ENCODE measurements at places on chromosomes 5 and 9.

DNA sequence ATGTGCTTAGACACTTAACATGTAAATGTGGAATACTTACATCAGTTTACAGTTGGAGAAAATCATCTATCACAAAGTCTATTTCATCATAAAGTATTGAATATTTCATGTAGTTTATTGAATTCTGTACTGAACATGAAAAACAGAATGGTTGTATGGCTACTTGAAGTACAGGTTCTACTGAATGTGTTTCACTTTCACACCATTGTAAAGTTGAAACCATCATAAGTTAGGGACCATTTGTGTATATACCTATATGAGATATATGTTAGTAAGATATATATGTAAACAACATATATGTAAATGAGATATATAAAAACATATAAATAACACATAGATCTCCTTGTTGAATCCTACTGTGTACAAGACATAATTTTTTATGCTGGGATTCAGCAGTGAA is 63.0 kb upstream of the TAF11L2 start:
- no peak overlapping the region for H3K4me3 ChIP-seq
- H3K36me3 ChIP-seq, result no peaks in the 10 kb centered on the region
- no peaks in the 10 kb centered on the region for H3K27me3 ChIP-seq
- H3K4me1 ChIP-seq, result peaks cover 6% of the 10 kb centered on the region
- no peak for DNase-seq

GRCh38 chr5:96821260-96821916 is 13.6 kb upstream of the ERAP1 start:
- no peaks in the 10 kb centered on the region for H3K27me3 ChIP-seq
- no peak for DNase-seq
- no peak overlapping the region for H3K27ac ChIP-seq
- no peak overlapping the region for H3K4me3 ChIP-seq

DNA sequence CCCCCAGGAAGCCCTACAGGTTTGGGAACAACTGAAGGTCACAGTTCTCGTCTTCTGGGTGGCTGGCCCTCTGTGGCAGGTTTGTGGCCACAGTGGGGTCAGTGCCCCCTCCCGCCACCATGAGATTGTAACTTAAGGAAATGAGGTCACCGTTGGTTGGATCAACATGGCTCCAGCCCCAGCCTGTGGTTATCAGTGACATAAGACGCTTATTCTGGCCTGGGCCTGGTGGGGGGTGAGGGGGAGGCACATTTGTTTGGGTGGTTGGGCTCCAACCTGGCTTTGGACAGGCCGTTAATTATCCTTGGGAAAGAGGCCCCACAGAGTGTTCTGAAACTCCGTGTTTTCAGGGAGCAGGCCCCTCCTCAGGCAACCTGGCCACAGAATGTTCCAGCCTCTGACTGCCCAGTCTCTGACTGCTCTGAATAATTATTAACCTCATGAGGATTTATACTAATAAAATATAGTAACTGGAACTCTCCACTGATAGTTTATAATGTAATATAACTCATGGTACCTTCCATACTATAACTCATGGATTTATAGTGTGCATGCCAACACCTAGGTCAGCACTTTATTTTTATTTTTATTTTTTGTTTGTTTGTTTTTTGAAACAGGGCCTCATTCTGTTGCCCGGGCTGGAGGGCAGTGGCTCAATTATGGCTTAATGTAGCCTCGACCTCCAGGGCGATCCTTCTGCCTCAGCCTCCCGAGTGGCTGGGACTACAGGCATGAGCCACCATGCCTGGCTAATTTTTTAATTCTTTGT is 58.0 kb upstream of the RPL26L1 start:
- H3K27ac ChIP-seq, result no peak overlapping the region
- no peak overlapping the region for H3K4me3 ChIP-seq
- no peaks in the 10 kb centered on the region for H3K27me3 ChIP-seq
- no peak for DNase-seq
- H3K4me1 ChIP-seq, result peaks cover 10% of the 10 kb centered on the region
- H3K36me3 ChIP-seq, result no peaks in the 10 kb centered on the region

- no peak overlapping the region for H3K27ac ChIP-seq
- H3K4me3 ChIP-seq, result no peak overlapping the region
- no peaks in the 10 kb centered on the region for H3K36me3 ChIP-seq
- peaks cover 4% of the 10 kb centered on the region for H3K4me1 ChIP-seq
- no peak for DNase-seq
Observed at GRCh38 chr5:173835131-173835530, 53.0 kb upstream of the CPEB4 start.

DNA sequence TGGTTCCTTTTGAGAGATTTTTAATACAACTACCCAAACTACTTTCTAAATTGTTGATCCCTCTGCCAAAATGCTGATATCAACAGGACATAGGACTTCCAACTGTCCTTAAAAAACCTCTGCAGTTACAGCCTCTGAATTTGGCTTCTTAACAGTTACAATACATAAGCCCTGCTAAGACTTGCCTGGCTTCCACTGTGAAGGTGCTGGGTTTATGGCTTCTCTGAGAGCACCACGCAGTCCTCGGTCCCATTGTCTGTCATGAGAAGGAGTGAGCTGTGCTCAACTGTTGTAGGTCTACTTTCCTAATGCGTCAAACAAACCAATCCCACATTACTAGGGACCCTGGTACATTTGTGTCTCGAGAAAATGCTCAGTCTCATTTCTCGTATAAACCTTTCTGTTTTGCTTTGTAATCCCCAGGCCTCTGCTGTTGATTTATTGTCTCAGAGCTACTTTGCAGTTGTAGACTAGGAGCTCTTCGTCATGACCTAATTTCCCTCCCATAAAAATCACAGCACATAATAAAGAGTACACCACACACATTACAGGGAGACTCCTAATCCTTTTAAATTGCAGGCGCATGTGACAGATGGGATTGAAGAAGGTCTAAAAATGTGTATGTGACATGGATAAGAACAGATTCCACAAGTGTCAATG is 274.9 kb downstream of the NR3C1 start:
- H3K27me3 ChIP-seq, result no peaks in the 10 kb centered on the region
- peaks cover 6% of the 10 kb centered on the region for H3K36me3 ChIP-seq
- no peak overlapping the region for H3K4me3 ChIP-seq

GRCh38 chr5:114055318-114056184 is 306.3 kb upstream of the KCNN2 start:
- no peaks in the 10 kb centered on the region for H3K4me1 ChIP-seq
- no peak for DNase-seq
- peaks cover 42% of the 10 kb centered on the region for H3K27me3 ChIP-seq
- no peak overlapping the region for H3K27ac ChIP-seq

DNA sequence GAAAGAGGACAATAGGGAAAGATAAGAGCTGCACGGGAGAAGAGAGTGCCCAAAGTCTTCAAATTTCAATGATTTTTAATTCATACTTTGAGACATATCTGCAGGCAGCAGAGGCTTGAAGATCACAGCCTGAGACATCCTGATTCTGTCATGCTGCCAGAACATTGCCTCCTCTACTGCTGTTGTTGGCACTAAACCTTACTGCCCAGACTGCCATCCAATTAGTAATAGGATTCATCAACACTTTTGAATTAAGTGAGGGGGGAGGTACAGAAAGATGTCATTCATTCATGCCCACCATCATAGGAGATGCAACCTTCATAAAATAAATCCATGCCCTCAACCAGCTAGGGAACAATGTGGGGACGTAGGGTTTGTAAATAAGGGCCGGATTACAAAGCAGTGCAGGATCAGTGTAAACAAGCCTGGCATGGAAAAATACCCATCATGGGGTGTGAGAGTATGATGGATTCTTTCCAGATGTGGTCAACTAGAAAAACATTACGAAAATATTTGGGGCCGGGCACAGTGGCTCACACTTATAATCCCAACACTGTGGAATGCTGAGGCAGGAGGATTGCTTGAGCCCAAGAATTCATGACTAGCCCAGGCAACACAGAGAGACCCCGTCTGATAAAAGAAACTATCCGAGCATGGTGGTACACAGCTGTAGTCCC is 122.1 kb upstream of the DAPK1 start:
- no peaks in the 10 kb centered on the region for H3K4me1 ChIP-seq
- no peak overlapping the region for H3K27ac ChIP-seq
- no peaks in the 10 kb centered on the region for H3K36me3 ChIP-seq
- H3K4me3 ChIP-seq, result no peak overlapping the region

DNA sequence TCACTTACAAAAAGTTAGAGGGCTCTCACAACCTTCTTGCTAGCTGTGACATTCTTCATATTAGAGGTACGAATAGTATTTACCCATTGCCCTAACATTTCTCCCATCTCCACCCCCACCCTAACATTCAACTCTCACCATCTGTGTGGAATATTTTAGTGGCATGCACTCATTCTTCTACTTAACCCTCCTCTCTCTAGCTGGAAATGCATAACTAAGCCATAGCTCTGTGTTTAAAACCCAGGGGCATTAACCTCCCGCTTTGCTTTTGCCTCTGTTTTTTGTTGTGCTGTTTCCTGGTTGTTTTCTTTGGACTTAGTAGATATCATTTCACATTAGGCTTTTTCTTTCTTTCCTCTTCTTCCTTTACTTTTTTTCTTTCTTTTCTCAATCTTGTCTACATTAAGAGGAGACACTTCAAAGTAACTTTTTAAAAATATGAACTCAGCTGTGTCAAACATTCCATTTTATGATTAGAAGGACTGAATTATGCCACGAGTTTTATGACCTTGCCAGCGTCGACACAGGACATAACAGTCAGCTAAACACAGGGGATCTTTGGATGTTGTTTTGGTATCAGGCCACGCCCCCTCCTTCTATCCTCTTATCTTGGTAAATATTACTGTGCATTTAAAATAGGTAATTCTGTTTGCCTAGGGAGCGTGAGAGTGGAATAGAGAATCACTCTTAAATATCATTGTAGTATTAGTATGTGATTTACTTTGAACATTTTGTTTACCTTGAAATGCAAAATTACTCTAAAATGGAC is 236.0 kb downstream of the CD180 start:
- no peak for DNase-seq
- H3K4me1 ChIP-seq, result no peaks in the 10 kb centered on the region
- H3K27ac ChIP-seq, result no peak overlapping the region
- peaks cover 6% of the 10 kb centered on the region for H3K27me3 ChIP-seq
- H3K4me3 ChIP-seq, result no peak overlapping the region
- H3K36me3 ChIP-seq, result no peaks in the 10 kb centered on the region

DNA sequence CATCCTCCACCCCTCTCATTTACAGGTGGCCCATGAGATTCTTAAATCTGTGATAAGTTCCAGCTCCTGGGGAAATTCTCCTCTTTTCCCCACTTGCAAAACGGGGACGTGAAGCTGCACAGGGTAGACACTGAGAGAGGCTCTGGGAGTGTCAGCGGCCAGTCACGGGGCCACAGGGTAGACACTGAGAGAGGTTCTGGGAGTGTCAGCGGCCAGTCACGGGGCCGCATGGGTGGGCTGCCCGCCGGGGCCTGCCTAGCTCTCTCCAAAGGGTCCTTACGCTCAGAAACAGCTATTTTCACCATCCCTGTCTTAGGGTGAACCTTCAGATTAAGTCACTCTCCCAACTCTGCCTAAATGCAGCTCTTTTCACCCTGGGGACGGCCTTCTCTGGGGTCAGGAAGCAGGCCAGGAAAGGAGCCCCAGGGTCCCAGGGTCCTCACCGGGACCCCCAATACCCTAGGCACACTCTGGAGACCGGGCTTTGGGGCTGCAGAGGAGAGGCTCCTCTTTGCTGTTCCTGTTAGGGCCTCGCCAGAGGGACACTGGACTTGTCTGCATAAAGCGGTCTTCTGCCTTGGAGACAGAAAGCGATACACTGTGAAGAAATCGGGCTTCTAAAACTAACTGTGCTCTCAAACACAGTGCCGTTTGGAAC is 1.5 kb downstream of the FAM78A start:
- no peaks in the 10 kb centered on the region for H3K27me3 ChIP-seq
- DNase-seq, result peak; percentile 50
- peak overlapping the region; percentile 98 for H3K4me3 ChIP-seq
- H3K27ac ChIP-seq, result peak overlapping the region; percentile 98

GRCh38 chr9:125885405-125886034 is 138.3 kb downstream of the PBX3 start:
- peaks cover 2% of the 10 kb centered on the region for H3K36me3 ChIP-seq
- H3K27ac ChIP-seq, result no peak overlapping the region
- H3K27me3 ChIP-seq, result peaks cover 22% of the 10 kb centered on the region
- no peak for DNase-seq
- peaks cover 9% of the 10 kb centered on the region for H3K4me1 ChIP-seq

DNA sequence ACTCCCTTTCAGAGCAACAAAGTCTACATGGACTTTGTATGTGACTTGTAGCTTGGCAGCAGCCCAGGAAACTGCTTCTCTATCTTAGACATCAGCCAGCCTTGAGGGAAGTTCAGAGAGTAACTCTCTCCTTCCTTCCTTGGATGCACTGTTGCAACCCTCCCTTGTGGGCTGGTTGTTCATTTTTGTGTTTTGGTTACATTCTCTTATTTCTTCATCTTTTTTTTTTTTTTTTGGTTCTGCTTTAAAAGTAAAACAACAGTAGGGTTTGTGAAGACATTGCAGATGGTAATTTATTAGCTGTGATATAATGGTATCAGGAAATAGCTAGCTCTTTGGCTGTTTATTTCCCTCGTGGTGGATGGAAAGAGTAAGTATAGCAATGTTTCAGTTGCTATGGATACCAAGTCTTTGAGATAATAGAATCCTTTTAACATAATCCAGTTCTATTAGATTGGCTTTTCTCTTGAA is 97.9 kb upstream of the MAMDC2 start:
- no peak overlapping the region for H3K27ac ChIP-seq
- H3K36me3 ChIP-seq, result no peaks in the 10 kb centered on the region
- no peaks in the 10 kb centered on the region for H3K4me1 ChIP-seq
- DNase-seq, result no peak

DNA sequence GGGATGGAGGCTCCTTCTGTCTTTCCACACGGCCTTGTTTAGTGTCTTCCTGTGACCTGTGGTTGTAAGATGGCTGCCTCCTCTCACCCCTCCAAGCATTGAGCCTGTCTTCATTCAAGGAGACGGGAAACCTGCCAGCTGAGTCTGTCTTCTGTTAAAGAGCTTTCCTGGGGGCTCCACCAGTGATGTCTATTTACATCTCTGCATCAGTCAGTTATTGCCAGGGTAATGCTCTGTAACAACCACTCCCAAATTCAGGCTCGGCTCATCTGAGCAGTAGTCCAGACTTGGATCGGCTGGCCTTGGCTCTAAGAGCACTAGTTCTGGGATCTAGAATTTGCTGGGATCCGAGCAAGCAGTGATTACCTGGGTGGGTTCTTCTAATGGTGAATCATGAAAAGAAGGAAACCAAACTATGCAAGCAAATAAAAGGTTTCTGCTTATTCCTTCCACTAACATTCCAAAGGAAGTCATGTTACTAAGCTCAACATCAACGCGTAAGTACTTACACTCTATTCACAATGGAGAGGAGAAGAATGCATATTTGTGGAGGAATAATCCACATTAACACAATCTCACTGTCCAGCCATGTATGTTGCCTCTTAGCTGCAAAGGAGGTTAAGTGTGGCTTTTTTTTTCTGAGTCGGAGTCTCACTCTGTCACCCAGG is 61.7 kb downstream of the GALNT12 start:
- H3K36me3 ChIP-seq, result no peaks in the 10 kb centered on the region
- H3K27me3 ChIP-seq, result peaks cover 7% of the 10 kb centered on the region
- H3K27ac ChIP-seq, result no peak overlapping the region
- no peak overlapping the region for H3K4me3 ChIP-seq
- no peak for DNase-seq

- no peak for DNase-seq
- no peak overlapping the region for H3K4me3 ChIP-seq
- no peaks in the 10 kb centered on the region for H3K27me3 ChIP-seq
- H3K27ac ChIP-seq, result no peak overlapping the region
- no peaks in the 10 kb centered on the region for H3K4me1 ChIP-seq
- H3K36me3 ChIP-seq, result peaks cover 18% of the 10 kb centered on the region
Observed at GRCh38 chr9:122031776-122032175, 61.3 kb downstream of the TTLL11 start.
